ENCODE measurements at places on chromosomes 3 and 15.

- no peak for DNase-seq
Measured at GRCh38 chr15:80878242-80878866, 99.2 kb downstream of the CEMIP start.

GRCh38 chr3:21734746-21735145 lies 16.3 kb downstream of the ZNF385D start:
- no peak for DNase-seq

DNA sequence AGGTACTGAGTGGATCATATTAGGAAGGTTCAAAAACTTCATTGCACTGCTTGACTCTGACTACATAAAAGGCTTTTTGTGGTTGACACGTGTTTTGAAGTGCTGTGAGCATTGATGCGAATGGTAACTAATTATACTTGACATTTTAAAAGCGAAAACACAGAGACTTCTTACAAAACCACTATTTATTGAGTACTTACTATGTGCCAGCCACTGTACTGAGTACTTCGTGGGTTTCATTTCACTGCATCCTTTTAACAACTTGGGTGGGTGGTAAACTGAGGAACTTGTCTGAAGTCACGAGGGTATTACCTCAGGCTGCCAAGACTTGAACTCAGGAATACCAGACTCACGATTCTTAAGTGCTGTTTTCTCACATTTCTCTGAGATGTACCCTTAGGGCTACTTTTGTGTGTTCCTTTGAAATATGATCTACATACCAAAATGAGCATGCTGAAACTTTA lies 45.3 kb upstream of the PPP4R2 start:
- DNase-seq: no peak

GRCh38 chr3:33046521-33046920 lies 50.4 kb downstream of the GLB1 start:
- DNase-seq: no peak

DNA sequence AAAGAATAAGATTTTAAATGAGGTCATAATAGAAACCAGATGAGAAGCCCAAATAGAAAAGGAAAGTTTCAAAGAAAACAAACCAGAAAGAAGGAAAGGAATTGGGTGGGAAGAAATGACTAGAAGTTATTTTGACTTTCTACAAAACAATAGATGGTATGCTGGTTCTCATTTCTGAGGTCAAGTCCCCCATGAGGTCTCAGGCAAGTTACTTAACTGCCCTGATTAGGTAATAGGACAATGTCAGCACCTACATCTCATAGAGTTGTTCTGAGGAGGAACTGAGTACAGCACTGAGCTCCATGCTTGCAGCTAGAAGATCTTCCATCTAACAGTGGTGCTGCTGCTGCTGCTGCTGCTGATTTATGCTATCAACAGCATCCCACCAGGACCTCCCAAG lies 185.9 kb downstream of the ERC2 start:
- no peak for DNase-seq

DNA sequence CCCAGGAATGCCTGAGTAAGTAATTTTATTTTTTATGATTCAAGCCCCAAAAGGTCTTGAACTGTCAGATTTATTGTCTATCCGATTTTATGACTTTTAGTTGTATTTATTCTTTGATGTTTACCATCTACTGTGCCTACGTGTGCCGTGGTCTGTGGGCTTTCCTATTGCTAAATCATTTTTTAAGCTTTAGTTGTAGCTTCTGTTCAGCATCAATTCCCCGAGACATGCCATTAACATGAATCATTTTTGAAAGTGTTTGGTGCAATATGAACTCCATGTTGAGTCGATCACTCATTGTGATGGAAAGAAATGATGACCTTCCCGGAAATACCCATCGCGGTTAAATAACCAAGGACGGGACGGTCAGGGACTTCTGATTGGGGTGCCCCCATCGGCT lies 268.7 kb upstream of the THRB start:
- no peak for DNase-seq

Data from HuH-7 (cell line).